Lung (tissue), 17 donors: ENCODE measurements at places on chromosomes 2 and 18. TPM values are rescaled to one million over a fixed set of nuclear protein-coding genes. Genes with fewer than 3 reads are reported as not detected.
A peak's percentile ranks its signal among the peaks of the same experiment; 100 is the strongest.

GRCh38 chr18:58516514-58517285, 112.2 kb downstream of the ALPK2 start:
- DNase-seq: no peak

- DNase-seq: no peak
These were observed 43.5 kb upstream of the LRRTM1 start for GRCh38 chr2:80348078-80348477.

DNA sequence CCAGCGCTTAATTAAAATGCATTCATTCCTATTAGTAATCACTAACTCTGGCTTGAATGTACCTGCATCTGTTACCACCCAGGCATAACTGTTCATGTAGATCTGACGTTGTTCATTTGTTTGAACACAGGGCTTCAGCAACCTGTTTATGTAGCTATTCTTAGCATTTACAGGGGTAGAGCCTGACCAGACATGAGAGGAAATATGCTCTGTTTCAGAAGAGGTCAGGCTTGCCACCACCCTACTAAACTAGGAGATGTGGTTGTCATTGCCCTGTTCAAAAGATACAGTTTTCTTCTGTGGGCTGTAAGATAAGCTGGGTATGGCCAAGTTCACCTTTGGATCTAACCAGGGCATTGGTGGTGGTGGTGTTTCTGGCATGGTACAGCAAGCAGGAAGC, 8.8 kb downstream of the MGAT5 start:
- no peak for DNase-seq

DNA sequence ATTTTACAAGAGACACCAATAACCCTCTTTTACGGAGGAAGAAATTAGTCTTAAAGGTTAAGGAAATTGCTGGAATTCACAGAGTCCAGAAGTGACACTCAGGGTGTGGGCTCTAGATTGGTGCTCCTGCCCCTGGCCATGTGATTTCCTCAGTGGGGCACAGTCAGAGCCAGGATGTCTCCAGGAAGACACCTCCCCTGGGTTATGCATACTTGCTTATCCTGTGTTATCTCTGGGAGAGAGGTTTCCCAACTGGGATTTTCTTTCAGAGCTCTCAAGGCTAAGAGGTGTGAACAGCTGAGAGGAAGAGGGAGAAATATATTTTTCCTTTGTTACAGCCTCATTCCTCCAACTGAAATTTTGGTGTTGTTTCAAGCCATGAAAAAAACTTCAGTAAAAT, 125.6 kb upstream of the CELF4 start:
- DNase-seq: no peak

DNA sequence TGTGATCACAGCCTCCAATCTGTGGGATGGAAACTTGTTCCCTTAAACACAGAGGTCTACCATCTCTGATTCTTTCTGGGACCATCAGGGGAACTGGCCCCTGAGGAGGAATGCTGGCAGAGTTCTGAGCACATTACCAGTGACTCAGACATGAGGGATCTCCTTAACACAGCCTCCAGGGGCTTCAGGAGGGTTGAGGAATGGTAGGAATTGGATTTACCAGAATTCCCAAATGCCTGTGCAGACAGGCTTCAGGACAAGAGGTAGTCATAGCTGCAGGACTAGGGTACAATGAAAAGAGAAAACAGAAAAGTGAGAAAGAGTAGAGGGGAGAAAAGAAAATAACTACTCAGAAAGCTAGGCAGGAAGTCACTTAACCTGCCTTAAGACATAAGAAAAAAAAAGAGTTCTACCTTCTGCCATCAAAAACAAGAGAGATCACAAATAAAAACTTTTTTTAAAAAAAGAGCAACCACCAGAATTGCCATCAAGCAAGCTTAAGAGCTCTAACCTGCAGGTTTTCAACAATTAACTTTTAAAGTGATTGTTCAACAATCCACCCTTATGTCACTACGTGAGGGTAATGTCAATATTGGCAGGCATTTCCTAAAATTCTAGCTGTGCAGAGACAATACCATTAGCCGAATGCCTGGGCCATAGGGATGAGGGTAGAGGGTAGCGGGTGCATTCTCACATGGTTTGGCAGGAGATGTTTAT, 524.4 kb downstream of the BCL11A start:
- DNase-seq: no peak

- peak; percentile 34 for DNase-seq
These were observed 215.6 kb downstream of the MTX2 start for GRCh38 chr2:176484838-176485237.

DNA sequence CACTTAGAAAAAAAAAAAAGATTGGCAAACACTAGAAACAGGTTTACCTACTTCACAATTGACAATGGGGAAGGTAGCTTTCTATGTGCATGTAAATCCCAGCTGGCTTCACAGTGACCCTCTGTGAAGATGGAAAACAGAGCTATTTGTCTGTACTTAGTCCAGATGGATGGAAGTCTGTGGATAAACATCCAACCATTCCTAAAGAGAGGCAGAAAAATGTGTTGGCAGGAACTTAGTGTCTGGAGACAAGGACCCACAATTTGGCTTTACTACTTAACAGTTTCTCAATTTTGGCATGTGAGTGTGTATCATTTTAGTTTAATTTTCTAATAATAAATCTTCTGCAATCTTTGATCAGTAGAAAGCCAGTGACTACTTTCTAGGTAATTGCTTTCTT, 154.4 kb downstream of the RAD51AP2 start:
- DNase-seq: no peak

DNA sequence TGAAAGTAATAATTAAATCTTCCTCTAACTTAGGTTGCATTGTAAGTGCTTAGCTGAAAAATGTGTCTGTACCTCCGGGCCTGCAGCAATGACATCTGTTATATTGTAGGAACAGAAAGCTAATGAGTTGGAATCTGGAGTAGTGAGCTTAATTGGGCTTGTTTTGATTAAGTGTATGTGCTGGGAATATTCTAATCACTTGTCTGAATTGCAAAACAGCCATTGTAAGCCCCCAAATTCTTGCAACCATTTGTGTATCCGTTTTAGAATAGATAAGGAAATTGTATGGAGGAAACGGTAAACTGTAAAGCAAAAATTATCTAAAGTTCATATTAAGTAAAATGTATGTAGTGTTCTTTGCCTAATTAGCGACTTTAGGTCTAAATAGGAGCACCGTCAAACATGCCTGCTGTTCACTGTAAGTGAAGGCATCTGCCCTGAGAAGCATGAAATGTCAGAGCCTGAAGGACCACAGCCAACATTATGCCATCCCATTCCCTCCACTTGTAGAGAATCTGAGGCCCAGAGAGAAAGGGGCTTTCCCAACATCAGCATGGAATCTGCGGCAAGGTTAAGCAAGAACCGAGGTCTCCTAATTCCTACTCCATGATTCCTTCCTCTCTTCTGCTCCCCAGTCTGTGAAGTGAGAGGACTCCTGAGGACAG, 466.4 kb downstream of the TDRD15 start:
- peak; percentile 95 for DNase-seq

DNA sequence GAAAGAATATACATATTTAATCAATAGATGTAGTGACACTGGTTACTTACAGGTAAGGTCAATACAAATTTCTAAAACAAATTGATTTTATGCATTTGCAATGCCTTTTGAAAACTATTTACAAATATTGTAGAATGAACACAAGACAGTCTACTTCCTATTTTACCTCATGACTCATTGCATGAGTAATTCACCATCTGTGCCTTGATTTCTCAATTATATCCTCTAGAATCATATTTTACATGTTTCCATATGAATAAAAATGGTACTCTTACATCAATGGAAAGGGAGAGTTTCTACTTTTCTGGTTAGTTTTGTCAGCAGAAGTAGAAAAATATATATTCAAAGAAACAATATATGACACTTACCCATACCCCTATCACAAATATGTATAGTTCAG, 203.8 kb upstream of the CDH7 start:
- no peak for DNase-seq

CACNB4 gene
- polyA plus RNA-seq: 0.57 TPM

CAPG gene
- 387 TPM for polyA plus RNA-seq

PHLPP1 gene
- polyA plus RNA-seq: 2.3 TPM

GALNT1 gene
- 32.1 TPM for polyA plus RNA-seq

SNED1 gene
- polyA plus RNA-seq: 5.9 TPM

TSGA10 gene
- polyA plus RNA-seq: 4.4 TPM

SPP2 gene
- not detected for polyA plus RNA-seq

CERKL gene
- 1.3 TPM for polyA plus RNA-seq

UGT1A9 gene
- not detected for polyA plus RNA-seq

RAB6D gene
- 0.01 TPM for polyA plus RNA-seq
